ENCODE measurements at places on chromosomes 7 and 10.

- no peak for DNase-seq
Observed at GRCh38 chr10:96831200-96831866, 765 bp upstream of the LCOR start.

DNA sequence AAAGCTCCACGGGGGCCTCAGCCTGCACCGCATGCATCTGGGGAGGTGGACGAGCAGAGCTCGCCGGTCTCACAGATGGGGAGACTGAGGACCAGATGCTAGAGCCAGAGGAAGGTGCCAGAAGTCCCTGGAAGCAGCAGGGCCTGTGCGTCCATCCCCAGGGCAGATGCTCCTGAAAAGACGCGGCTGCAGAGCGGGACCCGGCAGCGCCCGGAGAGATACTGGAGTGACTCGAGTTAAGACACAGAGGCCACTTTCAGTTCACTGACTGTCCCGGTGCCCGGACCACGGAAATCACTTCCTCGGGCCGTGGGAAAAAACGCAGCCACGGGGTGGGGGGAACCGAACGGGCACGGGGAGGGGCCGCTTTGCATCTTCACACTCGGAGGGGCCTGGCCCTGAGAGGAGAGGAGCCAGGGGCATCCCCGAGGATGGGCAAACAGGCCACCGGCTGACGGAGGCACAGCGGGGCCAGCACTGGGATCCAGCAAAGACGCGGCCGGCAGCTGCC lies 85.4 kb downstream of the FOXL3 start:
- no peak for DNase-seq

DNA sequence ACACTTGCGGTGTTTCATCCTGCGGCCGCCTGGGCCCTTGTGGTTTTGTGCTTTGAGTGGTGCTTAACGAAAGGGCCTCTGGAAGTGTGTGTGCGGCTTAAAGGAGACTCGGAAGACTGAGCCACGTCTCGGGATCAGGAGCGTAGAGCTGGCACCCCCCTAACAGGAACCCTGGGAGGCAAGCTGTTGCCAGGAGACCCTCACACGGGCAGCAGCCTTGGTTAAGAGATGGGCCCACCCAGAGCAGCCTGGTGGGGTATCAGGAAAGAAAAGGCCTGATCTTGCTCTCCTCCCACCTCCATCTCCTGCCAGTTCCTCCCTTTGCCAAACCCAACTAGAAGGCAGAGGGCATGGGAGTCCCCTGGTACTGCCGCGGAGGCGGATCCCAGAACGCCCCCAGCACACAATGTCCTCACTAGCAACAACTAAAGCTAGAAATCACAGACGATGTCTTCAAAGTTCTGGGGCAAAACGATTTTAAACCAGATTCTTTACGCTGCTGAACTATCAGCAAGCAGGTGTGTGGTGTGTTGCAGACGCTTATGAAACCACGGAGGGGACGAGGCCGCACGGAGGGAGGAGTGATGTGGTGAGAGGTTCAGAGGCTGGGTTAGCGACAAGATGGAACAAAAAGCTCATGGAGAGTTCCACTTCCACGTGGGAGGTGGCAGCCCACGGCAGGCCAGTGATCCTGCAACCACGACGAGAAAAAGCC lies 67.0 kb upstream of the INPP5A start:
- DNase-seq, result no peak

GRCh38 chr10:109889867-109890266 lies 33.4 kb downstream of the XPNPEP1 start:
- no peak for DNase-seq

GRCh38 chr10:84140036-84140379 lies 699 bp downstream of the GHITM start:
- DNase-seq, result no peak

- DNase-seq, result no peak
Observed at GRCh38 chr10:79149662-79150443, 81.1 kb downstream of the ZMIZ1 start.

DNA sequence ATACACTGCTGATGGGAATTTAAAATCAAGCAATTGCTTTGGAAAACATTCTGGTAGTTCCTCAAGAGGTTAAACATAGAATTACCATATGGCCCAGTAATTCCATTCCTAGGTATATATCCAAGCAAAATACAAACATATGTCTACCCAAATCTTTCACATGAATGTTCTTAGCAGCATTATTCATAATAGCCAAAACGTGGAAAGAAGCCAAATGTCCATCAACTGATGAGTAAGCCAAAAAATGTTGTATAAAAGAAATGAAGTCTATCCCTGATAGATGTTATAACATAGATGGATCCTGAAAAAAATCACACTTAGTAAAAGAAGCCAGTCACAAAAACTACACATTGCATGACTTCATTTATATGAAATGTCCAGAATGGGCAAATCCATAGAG lies 893.0 kb downstream of the SORCS3 start:
- DNase-seq, result no peak

- DNase-seq, result no peak
Observed at GRCh38 chr10:79306644-79307220, 40.5 kb upstream of the PPIF start.

DNA sequence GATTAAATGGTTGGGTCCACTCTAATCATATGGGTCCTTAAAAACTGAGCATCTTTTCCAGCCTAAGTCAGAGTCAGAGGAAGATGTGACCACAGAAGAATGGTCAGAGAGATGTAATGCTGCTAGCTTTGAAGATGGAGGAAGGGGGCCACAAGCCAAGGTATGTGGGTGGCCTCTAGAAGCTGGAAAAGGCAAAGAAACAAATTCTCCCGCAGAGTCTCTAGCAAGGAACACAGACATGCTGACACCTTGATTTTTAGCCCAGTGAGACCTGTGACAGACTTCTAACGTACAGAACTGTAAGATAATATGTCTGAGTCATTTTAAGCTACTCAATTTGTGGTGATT lies 1.5 kb upstream of the EXOC6 start:
- no peak for DNase-seq

DNA sequence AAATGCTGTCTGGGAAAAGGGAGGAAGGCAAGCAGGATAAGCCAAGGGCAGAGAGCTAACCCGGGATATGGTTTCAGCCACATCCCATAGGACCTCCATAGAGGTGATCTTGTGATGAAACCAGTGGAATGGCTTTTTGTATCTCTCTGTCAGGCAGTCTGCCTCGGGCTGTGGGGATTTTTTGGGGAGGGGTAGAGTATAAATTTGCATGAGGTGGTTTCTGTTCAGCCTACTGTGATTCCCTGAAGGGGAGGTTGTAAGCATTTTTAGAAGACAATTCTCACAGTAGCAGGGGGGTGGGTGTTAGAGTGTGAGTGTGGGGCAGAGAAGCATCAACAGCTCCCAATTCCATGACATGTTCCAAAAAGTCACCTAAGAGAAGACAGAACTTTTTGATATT lies 11.8 kb downstream of the OR9A2 start:
- DNase-seq, result no peak

GRCh38 chr7:28872226-28872625 lies 85.9 kb downstream of the TRIL start:
- DNase-seq, result no peak

- no peak for DNase-seq
Observed at GRCh38 chr7:77454802-77455201, 38.7 kb upstream of the GSAP start.

Measured in stimulated activated CD8-positive, alpha-beta memory T cell treated with anti-CD3 and anti-CD28 coated beads, Interleukin-15, amount 100 ng/mL, for 24 hours (primary cell).